ENCODE measurements at places on chromosomes 6 and 20. TPM values are rescaled to one million over a fixed set of nuclear protein-coding genes. Genes with fewer than 3 reads are reported as not detected.

Gene TINAG
- not detected for polyA plus RNA-seq

Gene SNAP25
- 2.0 TPM for polyA plus RNA-seq

Gene PTPRK
- polyA plus RNA-seq: 14.1 TPM

Gene MEI4
- polyA plus RNA-seq: not detected

Gene ARMH2
- polyA plus RNA-seq: not detected

Gene POPDC3
- 19.7 TPM for polyA plus RNA-seq

Gene RIOK1
- 17.8 TPM for polyA plus RNA-seq

Gene CPNE5
- 0.10 TPM for polyA plus RNA-seq

Gene DACT2
- not detected for polyA plus RNA-seq

Gene C6orf52
- polyA plus RNA-seq: not detected

Gene TGM6
- polyA plus RNA-seq: not detected

Gene TOX2
- polyA plus RNA-seq: 17.5 TPM

- no peak for DNase-seq
Measured at GRCh38 chr6:163398815-163399214, 15.7 kb upstream of the QKI start.

DNA sequence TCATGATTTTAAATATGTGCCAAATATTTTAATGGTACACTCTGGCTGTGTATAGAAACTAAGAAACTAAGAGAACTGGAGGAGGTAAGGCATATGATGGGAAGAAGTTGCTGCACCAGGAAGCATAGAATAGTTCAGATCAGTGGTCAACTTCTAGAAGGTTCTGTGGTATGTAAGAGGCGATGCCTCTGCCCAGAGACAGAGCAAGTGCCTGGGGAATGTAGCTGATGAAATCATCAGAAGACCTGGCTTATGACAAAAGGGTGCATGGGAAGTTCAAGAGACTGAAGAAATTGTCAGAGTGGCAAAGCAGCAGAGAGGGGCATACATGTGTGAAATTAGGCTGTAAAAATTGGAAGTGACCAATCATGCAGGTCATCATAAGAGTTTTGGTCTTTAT lies 580.8 kb downstream of the BMP2 start:
- DNase-seq: no peak

- DNase-seq: no peak
Measured at GRCh38 chr6:149974825-149975224, 11.1 kb downstream of the ULBP1 start.

GRCh38 chr6:39876826-39877225 lies 57.4 kb downstream of the MOCS1 start:
- no peak for DNase-seq

- DNase-seq: no peak
Measured at GRCh38 chr20:11689262-11689661, 228.4 kb upstream of the BTBD3 start.

DNA sequence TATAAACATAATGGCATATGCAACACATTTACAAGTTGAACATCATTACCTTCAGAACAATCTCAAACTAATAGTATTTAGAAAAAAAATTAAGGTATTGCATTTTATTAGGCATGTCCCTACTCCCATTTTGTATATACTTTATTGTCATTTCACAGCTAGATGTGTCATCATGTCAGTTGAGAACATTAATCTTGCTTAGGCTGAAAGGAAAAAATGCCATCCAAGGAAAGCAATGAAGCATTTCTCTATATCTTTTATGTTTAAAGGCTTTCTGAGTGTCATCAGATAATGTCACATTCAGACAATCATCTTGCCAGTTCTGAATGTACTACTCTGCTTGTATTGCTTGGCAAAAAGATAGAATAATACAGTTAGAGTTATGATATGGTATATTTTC lies 228.8 kb upstream of the THEMIS start:
- no peak for DNase-seq

GRCh38 chr6:24391756-24392405 lies 10.9 kb upstream of the MRS2 start:
- no peak for DNase-seq

- no peak for DNase-seq
Measured at GRCh38 chr20:20367575-20368417, at the start of gene INSM1. Gene INSM1, plus strand, starts transcription at chr20:20368104. Its CDS starts 164 bp downstream, at chr20:20368268.

DNA sequence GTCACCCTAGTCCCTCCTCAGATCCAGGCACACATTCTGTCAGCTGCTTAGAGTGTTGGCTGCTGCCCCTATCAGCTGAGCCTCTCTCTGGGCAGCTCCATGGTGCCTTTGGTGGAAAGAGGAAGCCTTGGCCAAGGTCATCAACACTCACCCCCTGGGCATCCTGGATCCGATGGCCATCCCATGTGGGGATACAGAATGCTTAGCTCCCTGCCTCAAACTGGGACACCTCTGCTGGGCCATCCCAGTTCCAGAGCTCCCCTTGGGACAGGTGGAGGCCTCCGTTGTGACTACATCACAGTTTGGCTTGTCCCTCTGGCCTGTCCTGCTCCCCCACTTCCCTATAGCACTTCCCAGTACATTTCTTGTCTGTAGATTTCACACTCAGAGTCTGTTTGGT lies 45.6 kb downstream of the TOX2 start:
- no peak for DNase-seq

- DNase-seq: no peak
Measured at GRCh38 chr6:41608443-41609151, 29.7 kb upstream of the MDFI start.

- no peak for DNase-seq
Measured at GRCh38 chr6:41318261-41318653, 17.2 kb upstream of the NCR2 start.

DNA sequence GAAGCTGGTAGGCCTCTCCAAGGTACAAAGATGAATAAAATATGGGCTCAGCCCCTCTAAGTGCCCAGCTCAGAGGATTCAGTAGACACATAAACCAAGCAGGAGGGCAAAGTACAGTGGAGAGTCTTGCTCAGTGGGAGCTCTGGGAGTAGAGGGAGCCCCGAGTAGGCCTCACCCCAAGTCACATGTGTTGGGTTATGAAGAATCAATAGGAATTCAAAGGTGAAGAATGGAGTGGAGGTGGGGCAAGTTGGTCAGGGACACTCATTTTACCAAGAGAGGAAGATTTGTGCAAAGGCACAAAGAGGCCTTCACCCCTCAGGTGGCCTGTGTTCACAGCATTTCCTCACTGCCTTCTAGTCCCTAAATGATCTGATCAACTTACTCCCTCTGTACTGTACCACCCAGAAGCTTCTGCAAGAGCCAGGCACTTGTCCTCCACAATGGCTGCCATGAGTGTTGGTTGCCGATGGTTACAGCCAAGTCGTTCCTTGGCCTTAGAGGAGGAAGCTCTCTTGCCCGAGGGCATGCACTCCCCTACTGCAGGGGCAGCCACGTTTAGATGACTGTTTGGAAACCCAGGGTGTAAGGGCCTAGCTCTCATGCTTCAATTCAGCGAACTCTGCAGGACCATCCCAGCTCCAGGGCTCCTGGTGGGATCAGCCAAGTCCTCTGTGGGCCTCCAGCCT lies 6.7 kb upstream of the CDKN1A start:
- DNase-seq: no peak

DNA sequence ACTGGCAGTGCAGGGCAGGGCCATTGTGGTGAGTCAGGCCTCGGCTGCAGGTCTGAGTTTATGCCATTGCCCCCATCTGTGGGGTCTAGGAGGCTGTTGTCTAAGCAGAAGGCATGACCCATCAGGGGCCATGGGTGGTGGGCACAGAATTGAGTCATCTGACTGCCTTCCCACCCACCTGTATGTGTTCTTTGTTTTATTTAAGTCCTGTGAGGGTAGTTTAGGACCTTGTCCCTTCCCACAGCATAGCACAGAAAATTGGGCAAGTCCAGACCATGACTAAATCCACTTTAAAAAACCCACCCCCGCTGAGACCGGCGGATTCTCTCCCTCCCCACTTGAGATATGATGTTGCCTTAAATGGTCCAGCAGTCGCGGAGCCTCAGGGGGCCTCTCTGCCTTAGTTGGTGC lies 40.3 kb downstream of the ERMARD start:
- DNase-seq: no peak

GRCh38 chr6:18021166-18021850 lies 33.9 kb upstream of the KIF13A start:
- no peak for DNase-seq

GRCh38 chr20:50798650-50799049 lies 3.8 kb downstream of the BCAS4 start:
- no peak for DNase-seq

- no peak for DNase-seq
Measured at GRCh38 chr20:31721408-31722256, 1.0 kb downstream of the BCL2L1 start.

- no peak for DNase-seq
Measured at GRCh38 chr6:62479697-62480220, 193.7 kb upstream of the KHDRBS2 start.

GRCh38 chr20:46400253-46400652 lies 6.2 kb downstream of the ELMO2 start:
- DNase-seq: peak; percentile 80

Data from IMR-90 (cell line).